AG09309 (cell line): ENCODE measurements at places on chromosomes 2 and 18.

DNA sequence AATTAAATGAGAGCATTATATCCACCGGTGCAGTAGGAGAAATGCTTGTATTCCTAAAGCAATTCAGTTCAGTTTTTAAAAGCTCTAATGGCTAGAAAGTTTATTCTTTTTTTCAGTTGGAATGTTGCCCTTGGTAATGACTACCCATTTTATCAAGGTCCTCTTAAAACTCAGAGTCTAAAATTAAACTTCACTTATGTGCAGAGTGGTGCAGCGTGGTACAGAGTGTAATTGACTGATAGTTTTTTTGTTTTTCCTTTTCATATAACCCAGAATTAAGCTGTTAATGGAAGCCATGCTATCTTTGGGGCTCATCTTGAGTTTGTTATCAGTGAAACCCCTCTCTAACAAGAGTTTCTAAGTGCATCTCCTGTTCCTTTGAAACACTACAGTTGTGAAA lies 21.4 kb downstream of the NCOA1 start:
- DNase-seq = no peak

DNA sequence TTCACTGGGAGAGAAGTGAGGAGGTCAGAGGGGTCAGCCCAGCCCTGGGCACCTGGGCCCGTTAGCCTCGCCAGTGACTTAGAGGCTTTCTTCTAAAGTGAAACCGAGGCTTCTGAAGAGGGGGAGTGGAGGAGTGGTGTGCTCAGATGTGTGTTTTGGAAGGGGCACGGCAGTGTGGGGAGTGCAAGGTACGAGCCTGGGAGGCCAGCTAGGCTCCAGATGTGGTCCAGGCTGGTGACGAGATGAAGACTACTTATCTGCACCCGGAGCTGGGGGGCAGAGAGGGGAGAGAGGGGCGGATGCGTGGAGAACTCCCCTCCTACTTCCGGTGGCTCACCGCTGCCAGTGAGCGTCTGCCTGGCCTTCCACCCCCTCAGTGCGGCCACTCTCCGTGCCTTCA lies 371.3 kb upstream of the HS6ST1 start:
- DNase-seq = no peak

DNA sequence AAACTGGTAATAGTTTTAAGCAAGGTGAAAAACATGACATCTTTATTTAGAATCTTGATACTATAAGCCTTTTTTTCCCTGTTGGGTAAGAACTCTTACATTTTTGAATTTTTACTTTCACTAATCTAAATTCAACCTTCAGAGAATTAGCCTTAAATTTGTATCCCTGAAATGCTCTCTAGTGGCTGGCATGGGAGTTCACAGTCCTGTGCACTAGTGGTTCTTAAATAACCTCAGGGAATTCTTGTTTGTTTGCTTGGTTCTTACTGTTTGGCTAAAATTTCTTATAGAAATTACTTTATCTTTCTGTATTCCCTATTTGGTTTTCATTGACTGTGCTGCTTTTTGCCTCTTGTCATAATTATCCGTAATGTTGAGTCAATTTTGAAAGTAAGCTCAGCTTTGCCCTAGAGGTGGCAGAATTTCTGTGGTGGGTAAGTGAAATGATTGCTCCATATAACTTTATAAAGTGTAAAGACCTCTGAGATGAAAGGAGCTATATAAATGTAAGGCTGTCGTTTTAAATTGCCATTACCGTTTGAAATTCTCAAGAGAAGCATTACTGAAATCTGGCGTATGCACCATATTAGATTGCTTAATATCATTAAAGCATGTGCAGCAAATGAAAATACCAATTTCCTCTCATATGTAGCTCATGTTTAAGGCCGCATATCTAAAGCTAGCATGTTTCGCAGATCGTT lies 391.3 kb upstream of the FIGN start:
- no peak for DNase-seq

DNA sequence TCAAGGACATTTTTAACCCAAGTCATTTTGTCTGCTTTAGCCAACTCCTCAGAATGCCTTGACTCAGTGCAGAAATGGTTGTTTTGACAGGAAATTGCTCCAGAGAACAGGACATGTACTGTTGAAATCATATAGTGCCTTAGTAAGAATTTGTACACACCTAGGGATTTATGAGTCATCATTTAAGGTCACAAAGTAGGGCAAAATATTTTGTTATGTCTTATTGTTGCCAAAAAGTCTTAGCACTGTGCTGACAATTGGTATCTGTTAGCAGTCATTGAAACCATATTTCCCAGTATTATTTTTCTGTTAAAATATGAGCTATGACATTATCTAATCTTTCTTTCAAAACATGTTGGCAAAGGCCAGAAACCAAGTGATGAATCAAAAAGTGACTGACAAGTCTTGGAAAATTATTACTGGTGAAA lies 104.5 kb downstream of the OSBPL6 start:
- no peak for DNase-seq

GRCh38 chr18:2485983-2486382 lies 85.3 kb downstream of the METTL4 start:
- no peak for DNase-seq

- no peak for DNase-seq
Measured at GRCh38 chr2:45626387-45627221, 15.5 kb upstream of the SRBD1 start.

GRCh38 chr2:33107690-33108482 lies 161.1 kb downstream of the LTBP1 start:
- no peak for DNase-seq

DNA sequence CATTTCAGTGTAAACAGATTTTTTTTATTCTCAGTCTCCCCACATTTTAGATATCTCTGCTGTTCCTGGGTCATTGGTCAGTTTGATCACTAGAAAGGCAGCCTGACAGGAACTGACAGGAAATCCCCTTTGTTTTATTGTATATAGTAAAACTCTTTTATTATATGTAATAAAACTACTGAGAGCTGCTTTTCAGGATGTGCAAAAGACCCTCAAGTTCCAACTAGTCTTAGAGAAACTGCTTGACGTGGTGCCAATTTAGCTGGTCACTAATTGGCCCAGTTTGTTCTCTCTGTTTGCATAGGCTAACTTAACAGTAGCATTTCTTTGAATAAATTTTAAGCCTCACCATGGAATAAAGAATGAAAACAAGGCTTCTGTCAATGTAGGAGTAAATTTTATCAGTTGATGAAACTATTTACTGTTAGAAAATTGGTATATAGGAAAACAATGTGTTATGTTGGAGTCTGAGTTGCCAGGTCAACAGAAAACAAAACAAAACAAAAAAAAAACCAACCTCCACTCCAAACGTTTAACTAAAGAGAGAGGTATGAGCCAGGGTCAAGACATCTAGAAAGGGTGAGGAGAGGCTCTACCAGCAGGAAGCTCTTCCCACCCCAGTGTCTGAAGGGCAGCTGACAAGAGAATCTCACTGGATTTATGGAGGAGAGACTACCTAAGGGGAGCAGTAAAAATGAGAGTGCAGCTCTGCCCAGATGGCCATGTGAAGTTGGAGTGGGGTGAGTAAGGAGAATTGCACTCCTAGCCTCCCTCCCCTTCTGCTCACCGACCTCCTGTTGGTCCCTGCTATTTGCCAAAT lies 184.6 kb downstream of the ST6GAL2 start:
- no peak for DNase-seq

GRCh38 chr2:106976548-106976947 lies 90.6 kb upstream of the ST6GAL2 start:
- DNase-seq = no peak

DNA sequence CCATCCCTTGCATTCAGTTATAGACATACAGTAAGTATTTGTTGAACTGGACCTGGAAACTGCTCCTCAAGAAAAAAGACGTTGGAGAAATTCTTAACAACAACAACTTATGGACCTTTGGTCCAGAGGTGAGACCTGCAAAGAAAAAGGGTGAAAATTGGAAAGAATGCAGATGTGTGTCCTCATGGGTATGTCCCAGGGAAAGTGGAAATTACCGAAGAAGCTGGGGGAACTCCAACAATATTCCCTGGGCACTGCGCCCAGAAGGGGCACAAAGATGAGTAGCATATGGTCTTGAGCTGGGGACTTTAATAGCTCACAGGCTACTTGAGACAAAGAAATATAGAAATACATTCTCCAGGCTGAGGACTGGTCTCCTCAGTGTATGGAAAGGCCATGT lies 35.5 kb upstream of the YWHAQ start:
- DNase-seq = no peak

GRCh38 chr18:76401498-76401897 lies 93.5 kb downstream of the ZNF516 start:
- no peak for DNase-seq

GRCh38 chr2:50723286-50723938 lies 308.5 kb downstream of the NRXN1 start:
- no peak for DNase-seq

GRCh38 chr2:76429374-76429773 lies 718.7 kb upstream of the GCFC2 start:
- DNase-seq = no peak

- DNase-seq = peak; percentile 1
Measured at GRCh38 chr2:140695155-140695554, 1435.7 kb downstream of the LRP1B start.

DNA sequence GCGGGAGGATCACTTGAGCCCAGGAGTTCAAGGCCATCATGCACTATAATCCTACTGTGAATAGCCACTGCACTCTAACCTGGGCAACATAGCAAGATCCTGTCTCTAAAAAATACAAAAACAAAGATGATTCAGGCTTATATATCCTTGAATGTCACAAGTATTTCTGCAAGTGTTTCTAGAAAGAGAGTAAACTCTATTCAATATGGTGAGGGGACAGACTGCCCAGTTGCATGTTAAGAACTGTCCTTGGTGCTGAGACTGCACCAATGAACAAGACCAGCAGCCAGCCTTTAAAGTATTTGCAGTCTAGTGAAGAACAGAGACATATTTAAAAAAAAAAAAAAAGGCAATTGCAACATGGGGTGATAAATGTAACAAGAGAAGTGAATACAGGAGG lies 16.4 kb downstream of the MAP3K19 start:
- DNase-seq = no peak

GRCh38 chr18:11752116-11752911 lies 63.2 kb downstream of the GNAL start:
- no peak for DNase-seq

DNA sequence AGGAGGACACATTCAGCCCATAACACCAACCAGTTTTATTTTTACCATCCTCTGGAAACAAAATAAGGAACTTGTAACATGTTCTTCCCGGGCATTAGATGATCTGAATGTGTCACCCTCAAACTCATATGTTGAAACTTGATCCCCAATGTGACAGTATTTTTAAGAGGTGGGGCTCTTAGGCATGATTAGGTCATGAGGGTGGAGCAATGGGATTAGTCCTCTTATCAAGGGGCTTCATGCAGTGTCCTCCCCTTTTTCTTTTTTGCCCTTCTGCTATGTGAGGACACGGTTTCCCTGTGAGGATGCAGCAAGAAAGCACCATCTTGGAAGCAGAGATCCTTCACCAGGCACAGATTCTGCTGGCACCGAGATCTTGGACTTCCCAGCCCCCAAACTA lies 401.5 kb upstream of the TRIB2 start:
- no peak for DNase-seq

DNA sequence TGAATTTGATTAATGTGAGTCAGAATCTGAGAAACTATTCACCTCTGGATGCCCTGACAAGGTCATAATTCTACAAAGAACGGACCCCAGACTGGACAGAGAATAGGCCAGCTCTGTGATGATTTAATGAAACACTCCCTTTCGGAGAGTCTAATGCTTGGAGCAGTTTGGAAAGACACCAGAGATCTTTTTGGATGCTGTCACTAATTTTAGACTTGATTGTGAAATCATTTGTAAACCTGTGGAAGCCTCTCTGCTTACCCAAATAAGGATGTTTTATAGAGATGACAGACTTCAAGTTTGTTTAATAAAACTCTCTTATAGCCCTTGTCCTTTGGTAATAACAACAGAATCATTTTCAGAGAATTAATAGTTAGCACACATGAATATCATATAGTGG lies 83.5 kb downstream of the MYL12B start:
- DNase-seq = no peak

GRCh38 chr18:76491473-76491775 lies 3.6 kb downstream of the ZNF516 start:
- no peak for DNase-seq

- no peak for DNase-seq
Measured at GRCh38 chr18:58687871-58688308, 16.6 kb downstream of the MALT1 start.

- peak; percentile 92 for DNase-seq
Measured at GRCh38 chr2:19256121-19256601, 102.3 kb downstream of the OSR1 start.

DNA sequence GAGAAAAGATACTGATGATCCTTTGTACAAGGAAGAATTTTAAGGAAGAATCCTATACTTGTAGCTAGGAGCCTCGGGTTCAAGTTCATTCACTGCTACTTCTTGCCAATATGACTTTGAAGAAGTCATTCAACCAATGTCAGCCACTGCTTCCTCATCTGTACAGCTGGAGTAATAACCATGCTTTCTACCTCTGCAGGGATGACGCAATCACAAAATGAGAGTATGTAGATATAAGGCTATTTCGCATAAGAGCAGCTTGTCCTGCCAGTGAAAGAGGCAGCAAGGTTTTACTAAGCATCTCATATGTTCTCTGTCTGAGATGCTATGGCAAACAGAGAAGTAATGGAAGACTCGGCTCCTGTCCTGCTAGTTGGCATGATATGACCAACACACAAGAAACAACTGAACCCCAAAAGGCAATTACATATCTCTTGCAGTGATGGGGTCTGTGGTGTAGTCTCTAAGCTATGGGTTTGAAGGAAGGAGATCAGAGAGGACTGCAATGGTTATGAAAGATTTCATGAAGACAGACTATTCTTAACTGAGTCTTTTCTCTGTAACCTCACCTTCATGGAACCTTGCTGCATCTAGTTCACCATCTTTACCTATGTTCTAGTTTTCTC lies 9.2 kb downstream of the AAK1 start:
- no peak for DNase-seq

DNA sequence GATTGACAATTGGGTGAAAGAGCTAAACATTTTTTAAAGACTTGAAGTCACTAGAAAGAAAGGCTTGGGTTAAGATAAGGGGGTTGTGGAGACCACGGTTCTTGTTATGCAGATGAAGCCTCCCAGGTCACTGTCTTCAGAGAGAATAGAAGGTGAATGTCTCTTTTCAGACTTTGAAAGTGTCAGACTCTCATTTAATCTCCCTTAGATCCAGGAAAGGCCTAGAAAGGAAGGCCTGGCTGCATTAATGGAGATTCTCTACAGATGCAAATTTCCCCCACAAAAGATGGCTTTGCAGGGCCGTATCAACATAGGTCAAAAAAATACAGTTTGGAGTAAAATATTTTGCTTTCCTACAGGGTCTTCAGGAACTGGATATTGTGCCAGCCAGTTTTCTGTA lies 193.9 kb downstream of the RTP5 start:
- DNase-seq = no peak

DNA sequence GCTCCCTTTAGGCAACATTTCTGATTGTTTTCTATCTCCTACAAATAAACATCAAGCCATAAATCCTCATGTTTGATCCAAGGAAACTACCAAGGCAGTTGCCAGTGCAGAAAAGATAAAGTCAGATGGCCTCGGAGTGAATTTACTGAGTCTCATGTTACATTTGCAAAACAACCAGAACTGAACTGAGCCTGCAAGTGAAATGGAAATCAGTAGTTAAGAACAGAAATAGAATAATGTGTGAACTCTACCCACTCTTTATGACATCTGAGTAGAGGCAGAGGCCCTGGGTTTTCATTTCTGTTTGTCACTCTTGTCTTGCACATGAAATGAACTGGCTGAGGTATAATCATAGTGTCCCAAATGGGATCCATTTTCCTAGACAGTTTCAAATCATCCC lies 20.4 kb upstream of the DAPL1 start:
- no peak for DNase-seq
